Activated CD8-positive, alpha-beta T cell treated with anti-CD3 and anti-CD28 coated beads for 36 hours (primary cell): ENCODE measurements at places on chromosomes 2 and 18. TPM values are rescaled to one million over a fixed set of nuclear protein-coding genes. Genes with fewer than 3 reads are reported as not detected.

GPR148 gene
- total RNA-seq, result not detected

PRKAG3 gene
- total RNA-seq, result not detected

LONRF2 gene
- total RNA-seq, result 0.04 TPM

PROKR1 gene
- not detected for total RNA-seq

RAB6C gene
- not detected for total RNA-seq

RUFY4 gene
- 0.76 TPM for total RNA-seq

PRSS56 gene
- total RNA-seq, result not detected

ACVR1C gene
- total RNA-seq, result 2.2 TPM

PAPOLG gene
- total RNA-seq, result 13.2 TPM

POU3F3 gene
- total RNA-seq, result not detected
